MM.1S (cell line): ENCODE measurements at places on chromosomes 16 and 17.

- peak; percentile 77 for DNase-seq
Measured at GRCh38 chr17:8057691-8058114, 18.8 kb downstream of the ALOX15B start.

- no peak for DNase-seq
Measured at GRCh38 chr16:50461400-50461760, 86.8 kb upstream of the NKD1 start.

- DNase-seq, result no peak
Measured at GRCh38 chr16:72809446-72809845, 238.5 kb downstream of the ZFHX3 start.

- DNase-seq, result no peak
Measured at GRCh38 chr17:39178536-39178935, 12.6 kb upstream of the ARL5C start.

DNA sequence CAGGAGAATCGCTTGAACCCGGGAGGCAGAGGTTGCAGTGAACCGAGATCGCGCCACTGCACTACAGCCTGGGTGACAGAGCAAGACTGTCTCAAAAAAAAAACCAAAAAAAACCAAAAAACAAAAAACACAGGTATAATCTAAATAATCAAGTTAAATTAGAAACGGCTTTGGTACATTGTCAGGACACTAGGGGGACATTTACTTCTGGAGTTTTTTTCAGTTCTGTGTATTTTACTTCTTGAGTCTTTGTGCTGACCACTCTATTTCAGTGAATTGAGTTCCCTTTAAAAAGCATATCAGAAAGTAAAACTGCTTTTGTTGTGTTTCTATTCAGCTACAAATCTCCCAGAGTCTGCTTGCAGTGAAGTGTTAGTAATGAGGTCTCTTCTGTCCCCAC is 36.3 kb downstream of the DHRS7B start:
- DNase-seq, result peak; percentile 17

DNA sequence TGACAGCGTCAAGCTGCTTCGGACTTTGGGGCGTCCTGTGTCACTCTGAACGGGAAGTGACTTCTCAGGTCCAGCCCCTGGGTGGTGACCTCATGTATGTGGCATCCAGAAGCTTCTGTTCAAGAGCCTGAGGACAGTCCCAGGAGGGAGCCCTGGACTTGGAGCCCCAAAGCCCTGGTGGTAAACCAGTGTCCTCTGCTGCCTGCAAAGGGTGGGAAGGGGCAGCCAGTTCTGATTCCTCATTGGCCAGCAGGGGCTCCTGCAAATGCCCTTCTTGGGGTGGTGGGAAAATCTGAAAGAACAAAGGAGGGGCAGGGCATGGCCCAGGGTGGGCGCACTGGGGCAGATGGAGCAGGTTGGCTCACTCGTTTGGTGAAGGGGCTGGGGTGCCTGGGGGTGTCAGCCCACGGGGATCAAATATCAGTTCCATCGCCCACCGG is 1.6 kb downstream of the OSGIN1 start:
- no peak for DNase-seq

DNA sequence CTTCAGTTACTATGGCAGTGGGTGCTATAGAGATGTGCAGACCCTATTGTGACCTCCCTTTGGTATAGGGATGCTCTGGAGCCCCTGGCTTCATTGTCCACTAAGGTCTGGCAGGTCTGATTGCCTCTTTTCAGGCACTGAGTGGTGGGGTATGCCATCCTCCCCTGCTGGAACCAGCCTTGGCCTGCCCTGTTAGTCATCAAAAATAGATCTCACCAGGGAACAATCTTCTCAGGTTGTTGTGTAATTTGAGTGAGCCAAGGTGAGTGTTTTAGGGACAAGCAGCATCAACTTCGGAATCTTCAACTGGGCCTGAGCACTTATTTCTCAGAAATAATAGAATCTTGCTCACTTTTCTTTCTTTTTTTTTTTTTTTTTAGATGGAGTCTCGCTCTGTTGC is 19.6 kb downstream of the HMOX2 start:
- DNase-seq, result no peak

- no peak for DNase-seq
Measured at GRCh38 chr17:53472586-53472985, 350.1 kb upstream of the KIF2B start.
